ENCODE measurements at places on chromosomes 4 and X. TPM values are rescaled to one million over a fixed set of nuclear protein-coding genes. Genes with fewer than 3 reads are reported as not detected.

The AMOT gene
- 4.1 TPM for total RNA-seq

The KLF8 gene
- total RNA-seq: 0.38 TPM

The ATP1B4 gene
- not detected for total RNA-seq

The FHDC1 gene
- 0.05 TPM for total RNA-seq

All from naive thymus-derived CD4-positive, alpha-beta T cell (primary cell).